SK-MEL-5 (cell line): ENCODE measurements at places on chromosomes 16 and 17. TPM values are rescaled to one million over a fixed set of nuclear protein-coding genes. Genes with fewer than 3 reads are reported as not detected.

FBXW10B gene
- 0.16 TPM in 1 of 2 replicates, not detected in the other for total RNA-seq

BCAR1 gene
- 12.4 and 16.5 TPM in 2 replicates for total RNA-seq

SPATA22 gene
- total RNA-seq = not detected in 2 replicates

ANKRD40CL gene
- not detected in 2 replicates for total RNA-seq

CDH1 gene
- total RNA-seq = 5.4 and 6.0 TPM in 2 replicates

MT1G gene
- not detected in 2 replicates for total RNA-seq

ARL17A gene
- total RNA-seq = 2.4 and 2.6 TPM in 2 replicates

ERBB2 gene
- total RNA-seq = 11.9 and 12.4 TPM in 2 replicates

KIF18B gene
- 2.0 and 2.5 TPM in 2 replicates for total RNA-seq

TVP23A gene
- total RNA-seq = 0.32 and 1.4 TPM in 2 replicates

DRC7 gene
- total RNA-seq = not detected in 2 replicates

TNFRSF17 gene
- not detected in 2 replicates for total RNA-seq

HBM gene
- not detected in 2 replicates for total RNA-seq

- DNase-seq = peak; percentile 69
These were observed 80.4 kb downstream of the EFCAB5 start for GRCh38 chr17:30021708-30022317.

DNA sequence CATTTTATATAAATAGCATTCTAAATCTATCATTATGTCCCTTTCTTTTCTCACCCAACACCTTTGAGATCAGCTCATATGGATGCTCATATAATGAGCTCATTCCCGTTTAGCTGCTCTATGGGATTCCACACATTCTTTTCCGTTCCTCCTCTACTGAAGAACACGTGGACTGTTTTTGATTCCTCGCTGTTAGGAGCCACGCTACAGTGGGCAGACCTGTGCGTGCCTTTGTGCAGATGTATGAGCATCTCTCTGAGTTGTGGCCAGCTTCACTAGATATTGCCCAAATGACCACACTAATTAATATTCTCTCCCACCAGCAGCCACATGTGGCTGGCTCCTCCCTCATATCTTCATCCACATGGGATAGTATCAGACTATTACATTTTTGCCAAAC lies 6.0 kb upstream of the TNFRSF13B start:
- no peak for DNase-seq

DNA sequence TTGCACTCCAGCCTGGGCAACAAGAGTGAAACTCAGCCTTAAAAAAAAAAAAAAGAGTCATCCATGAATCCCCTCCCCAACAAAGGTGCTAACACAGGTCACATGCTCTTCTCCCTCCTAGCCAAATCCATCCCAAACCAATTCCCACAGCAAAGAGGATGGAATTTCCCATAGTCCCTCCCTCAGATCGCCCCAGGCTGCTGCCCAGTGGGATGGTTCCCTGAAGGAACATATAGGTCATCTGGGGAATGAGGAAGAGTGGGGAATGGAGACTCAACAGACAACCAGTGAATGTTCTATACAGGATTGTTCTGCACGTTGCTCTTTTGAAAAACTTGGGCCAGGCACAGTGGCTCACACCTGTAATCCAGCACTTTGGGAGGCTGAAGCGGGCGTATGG lies 18.2 kb downstream of the LGALS3BP start:
- no peak for DNase-seq

DNA sequence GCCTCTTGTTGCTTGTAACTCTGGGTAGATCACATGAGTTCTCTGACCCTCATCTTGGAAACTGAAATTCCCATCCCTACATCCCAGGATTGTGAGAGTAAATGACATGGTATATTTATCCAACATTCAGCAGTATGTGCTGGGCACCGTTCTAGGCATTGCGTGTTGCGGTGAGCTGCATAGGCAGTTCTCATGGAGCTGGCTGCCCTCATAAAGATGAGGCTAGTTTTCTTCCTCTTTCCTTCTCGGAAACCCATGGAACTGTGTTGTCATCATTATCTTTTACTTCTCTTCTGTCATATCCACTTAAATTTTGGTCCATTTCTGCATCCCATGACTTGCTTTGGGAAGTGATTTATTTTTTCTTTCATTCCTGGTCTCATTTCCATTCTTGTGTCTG lies 17.2 kb downstream of the CMIP start:
- DNase-seq = no peak

GRCh38 chr17:3918372-3919122 lies 2.3 kb upstream of the P2RX1 start:
- no peak for DNase-seq

- DNase-seq = no peak
These were observed 254.7 kb upstream of the CDH11 start for GRCh38 chr16:65376601-65377000.

GRCh38 chr16:22217890-22218730 lies 12.0 kb downstream of the EEF2K start:
- peak; percentile 49 for DNase-seq

DNA sequence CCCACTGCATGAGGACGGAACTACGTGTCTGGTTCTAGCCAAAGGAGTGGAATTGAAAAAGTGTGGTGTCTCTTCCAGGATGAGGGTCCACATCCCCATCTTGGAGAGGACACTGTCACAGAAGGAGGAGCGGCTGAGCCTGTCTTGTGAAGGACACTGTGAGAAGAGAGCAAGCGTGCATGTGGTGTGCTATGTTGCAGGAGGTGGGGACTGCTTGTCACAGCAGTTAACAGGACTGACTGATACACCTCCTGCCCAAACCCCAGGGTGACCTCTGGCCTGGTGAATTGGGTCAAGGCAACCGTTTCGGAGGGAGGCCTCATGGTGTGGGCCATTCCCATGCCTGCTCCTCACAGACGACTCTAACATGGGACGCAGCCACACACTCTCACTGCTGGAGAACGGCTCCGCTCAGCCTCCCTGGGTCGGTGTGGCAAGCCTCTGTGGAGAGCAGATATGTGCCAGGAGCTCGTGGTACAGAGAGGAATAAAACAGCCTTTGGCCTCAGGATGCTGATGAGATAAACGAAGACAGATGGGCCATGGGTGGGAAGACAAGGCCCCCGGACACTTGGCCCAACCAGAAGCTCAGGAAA lies 56.4 kb upstream of the RBFOX3 start:
- no peak for DNase-seq

- no peak for DNase-seq
These were observed 209.4 kb downstream of the XYLT1 start for GRCh38 chr16:17261197-17261858.

DNA sequence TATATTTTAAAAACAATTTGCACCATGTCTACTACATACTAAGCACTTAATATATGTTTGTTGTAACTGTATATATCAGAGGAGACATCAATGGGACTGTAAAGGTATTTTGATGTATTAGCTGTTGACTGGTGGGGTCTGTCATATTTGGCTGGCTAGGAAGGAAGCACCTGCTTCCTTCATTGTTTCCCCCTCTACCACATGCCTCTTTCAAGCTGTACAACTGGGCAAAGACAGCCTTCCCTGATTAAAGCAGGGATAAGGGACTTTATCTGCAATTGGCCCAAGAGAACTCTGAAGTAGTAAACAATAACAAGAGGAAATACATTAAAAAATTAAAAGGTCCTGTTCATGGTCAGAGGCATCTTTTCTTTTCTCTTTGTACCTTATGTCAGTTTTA lies 5.5 kb upstream of the SLFN12L start:
- DNase-seq = no peak

GRCh38 chr17:45828171-45828570 lies 16.5 kb upstream of the SPPL2C start:
- no peak for DNase-seq

GRCh38 chr17:8117980-8118768 lies at the start of gene ALOXE3:
Gene ALOXE3 (minus strand): TSS chr17:8118514. CDS start chr17:8117990, 524 bp downstream.
- no peak for DNase-seq

- DNase-seq = no peak
These were observed 21.1 kb downstream of the KATNB1 start for GRCh38 chr16:57756424-57757325.

DNA sequence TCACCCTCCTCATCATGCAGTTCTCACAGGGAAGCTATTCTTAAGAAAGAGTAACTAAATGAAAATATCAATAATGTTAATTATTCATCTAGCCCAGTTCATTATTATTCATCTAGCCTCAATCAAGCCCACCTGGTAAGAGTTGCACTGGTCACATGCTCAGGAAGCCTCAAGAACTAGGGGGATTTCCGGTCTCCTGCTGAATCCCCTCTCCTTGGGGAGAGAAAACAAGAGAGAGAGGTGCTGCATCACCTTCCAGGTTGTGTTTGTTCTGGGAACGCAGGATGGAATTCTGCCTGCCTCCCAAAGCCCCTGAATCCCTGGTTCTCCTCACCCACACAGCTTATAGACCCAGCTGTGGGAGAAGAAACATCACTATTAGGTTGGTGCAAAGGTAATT lies 164.0 kb downstream of the PMP22 start:
- no peak for DNase-seq

GRCh38 chr16:85421338-85422195 lies 191.6 kb upstream of the GSE1 start:
- no peak for DNase-seq

GRCh38 chr16:84514874-84515835 lies 10.7 kb upstream of the MEAK7 start:
- DNase-seq = no peak

DNA sequence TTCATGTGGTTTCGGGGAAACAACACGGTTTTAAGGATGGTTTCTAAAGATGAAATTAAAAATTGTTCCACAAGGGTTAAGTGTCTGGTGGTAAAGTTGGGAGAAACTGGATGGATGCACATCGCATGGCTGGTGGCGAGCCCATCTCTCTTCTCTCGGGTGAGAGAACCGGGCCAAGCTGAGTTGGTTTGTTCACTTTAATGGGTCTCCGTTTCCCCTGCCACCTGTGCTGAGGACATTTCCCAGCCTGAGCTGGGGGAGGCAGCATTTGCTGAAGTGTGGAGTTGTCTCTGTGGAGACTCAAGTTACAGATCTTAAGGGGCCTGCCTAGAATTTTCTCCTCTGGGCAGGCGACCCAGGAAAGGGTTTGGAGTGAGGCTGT lies 7.9 kb downstream of the FUS start:
- no peak for DNase-seq

GRCh38 chr16:15765880-15766279 lies 90.9 kb downstream of the MYH11 start:
- DNase-seq = peak; percentile 56

GRCh38 chr17:41917679-41918313 lies 955 bp downstream of the ACLY start:
- DNase-seq = peak; percentile 9

- DNase-seq = peak; percentile 71
These were observed 47.7 kb downstream of the CFDP1 start for GRCh38 chr16:75385507-75386152.

DNA sequence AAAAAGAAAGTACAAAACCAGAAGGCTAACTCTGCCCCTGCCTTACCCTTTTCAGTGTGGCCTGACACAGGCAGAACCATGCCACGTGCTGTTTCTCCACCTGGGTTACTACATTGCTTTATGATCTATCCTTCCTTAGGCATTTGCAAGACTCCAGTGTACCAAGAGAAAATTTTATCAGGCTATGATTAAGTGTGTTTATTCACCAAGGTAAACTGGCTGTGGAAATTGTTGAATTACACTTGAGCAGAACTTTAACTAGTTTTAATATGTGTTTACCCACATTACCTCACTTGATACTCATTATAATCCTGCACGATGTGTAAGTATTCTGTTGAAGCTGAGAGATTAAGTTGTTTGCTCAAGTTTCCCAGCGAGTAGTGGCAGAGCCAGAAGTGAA lies 129.7 kb upstream of the MYOCD start:
- no peak for DNase-seq

GRCh38 chr16:17343728-17344127 lies 127.0 kb downstream of the XYLT1 start:
- DNase-seq = no peak

DNA sequence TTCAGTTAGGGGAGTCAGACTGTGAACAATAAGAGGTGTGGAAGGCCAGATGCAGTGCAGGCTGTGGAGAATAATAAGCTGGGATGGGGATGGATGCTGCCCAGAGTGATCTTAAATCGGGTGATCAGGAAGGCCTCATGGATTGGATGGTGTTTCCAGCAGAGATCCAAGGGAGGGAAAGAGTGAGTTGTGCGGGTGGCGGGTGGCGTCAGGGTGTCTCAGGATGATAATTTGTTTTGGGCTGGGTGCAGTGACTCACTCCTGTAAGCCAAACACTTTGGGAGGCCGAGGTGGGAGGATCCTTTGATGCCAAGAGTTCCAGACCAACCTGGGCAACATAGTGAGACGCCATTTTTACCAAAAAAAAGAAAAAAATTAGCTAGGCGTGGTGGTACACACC lies 7.9 kb downstream of the CLUAP1 start:
- no peak for DNase-seq

DNA sequence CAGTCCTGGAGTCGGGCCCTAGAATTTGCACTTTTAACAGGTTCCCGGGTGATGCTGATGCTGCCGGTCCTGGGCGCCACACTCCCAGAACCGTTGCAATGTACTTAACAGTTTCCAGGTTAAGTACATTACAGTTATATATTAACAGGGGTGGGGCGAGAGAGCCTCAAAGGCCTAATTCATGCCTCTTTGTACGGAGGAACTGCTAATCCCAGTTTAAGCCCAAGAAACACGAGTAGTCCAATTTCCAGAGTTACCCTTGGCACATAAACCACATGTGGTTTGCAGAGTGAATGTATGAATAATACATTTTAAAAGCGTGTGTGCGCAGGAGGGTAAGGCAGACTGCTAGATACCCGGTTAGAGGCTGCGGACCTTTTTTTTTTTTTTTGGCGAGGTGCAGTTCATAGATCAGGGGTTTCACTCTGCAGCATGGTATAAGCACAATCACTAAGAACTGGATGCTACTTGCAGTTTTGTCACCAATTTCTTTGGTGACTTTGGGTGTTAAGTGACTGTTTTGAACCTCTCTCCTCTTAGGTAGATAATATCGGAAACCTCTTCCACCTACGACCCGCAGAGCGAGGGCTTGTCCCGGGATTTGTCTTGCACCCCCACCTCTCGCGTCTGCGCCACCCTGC lies 713 bp downstream of the COX11 start:
- peak; percentile 38 for DNase-seq

DNA sequence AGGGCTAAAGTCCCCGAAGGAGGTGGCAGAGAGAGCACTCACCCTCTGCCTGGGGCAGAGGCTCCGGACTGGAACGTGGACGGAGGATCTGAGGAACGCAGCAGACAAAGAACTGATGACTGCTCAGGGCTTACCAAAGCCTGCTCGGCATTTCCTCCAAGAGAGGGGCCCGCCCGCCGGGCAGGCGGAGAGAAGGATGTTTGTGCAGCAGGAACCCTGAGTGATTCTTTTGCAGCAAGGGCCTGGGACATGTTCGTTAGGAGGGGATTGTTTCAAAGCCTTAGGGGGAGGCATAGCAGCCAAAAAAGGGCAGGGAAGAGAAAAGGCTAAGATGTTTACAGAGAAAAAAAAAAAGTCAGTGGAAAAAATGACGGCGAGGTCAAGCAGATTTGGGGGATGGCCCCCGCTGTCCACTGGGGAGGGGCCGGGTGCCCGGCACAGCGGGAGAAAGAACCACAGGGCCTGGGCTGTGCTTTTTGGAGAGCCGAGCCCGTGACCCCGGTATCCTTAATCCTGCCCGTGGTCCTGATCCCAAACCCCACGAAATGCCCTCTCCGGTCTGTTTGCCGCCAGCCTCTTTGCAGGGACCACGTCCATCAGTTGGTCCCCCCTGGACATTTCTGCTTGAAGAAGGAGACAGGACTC lies 129.3 kb downstream of the NTN1 start:
- DNase-seq = no peak
